ENCODE measurements at places on chromosomes 16 and 17. TPM values are rescaled to one million over a fixed set of nuclear protein-coding genes. Genes with fewer than 3 reads are reported as not detected.

GRCh38 chr16:26031286-26031685 lies 339.5 kb downstream of the HS3ST4 start:
- DNase-seq: no peak

GRCh38 chr16:57815987-57816745 lies 13.9 kb upstream of the KIFC3 start:
- peak; percentile 97 for DNase-seq

Gene ZNF750
- total RNA-seq: 3.0 TPM

GRCh38 chr17:28567604-28568003 lies 3.7 kb downstream of the PIGS start:
- DNase-seq: no peak

- DNase-seq: no peak
These were observed 49.0 kb downstream of the KANSL1 start for GRCh38 chr17:46144246-46144645.

DNA sequence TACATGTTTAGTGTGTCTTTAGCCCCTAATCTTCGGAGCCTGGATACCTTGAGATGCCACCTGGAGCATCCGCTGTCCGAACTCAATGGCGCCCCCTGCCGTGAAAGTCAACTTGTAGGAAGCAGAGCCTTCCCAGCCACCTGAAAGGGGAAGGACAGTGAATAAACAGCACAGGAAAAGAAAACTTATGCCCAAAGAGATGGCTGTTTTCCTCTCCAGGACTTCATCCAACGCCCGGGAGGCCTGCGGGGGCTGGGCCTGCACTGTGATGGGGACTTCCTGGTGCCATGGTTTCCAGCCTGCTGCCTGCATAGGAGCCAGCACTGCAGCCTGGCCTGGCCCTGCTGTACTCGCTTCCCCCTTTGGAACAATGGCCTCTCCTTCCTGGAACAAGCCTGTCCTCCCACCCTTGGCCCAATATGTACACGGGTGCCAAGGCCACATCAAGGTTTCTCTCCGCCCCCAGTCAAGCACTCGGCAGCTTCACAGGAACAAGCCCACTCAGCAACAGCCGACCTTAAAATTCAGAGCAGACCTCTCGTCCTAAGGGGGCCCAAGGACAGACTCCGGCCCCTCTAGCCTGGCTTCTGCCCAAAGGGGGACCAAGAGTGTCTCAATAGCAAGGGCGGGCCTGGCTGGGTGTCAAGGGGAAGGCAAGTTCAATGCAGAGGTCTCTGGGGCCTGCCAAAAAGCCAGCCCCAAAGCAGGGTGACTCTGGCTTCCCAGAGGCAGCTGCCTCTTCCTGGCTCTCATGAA lies 4.5 kb upstream of the UNC13D start:
- peak; percentile 71 for DNase-seq

- DNase-seq: peak; percentile 98
These were observed 62.9 kb downstream of the ADCY9 start for GRCh38 chr16:4053301-4053845.

DNA sequence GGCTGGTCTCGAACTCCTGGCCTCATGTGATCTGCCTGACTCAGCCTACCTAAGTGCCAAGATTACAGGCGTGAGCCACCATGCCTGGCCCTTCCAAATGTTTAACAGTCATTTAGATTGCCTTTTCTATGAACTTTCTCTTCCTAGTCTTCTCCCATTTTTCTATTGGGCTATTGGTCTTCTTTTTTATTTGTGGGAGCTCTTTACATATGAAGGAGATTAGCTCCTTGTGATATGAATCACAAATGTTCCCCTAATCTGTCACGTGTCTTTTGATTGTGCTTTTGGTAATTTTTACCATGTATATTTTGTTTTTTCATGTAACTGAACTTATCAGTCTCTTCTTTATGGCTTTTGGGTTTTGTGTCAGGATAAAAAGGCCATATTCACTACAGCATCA lies 11.9 kb downstream of the ADCY7 start:
- DNase-seq: no peak

DNA sequence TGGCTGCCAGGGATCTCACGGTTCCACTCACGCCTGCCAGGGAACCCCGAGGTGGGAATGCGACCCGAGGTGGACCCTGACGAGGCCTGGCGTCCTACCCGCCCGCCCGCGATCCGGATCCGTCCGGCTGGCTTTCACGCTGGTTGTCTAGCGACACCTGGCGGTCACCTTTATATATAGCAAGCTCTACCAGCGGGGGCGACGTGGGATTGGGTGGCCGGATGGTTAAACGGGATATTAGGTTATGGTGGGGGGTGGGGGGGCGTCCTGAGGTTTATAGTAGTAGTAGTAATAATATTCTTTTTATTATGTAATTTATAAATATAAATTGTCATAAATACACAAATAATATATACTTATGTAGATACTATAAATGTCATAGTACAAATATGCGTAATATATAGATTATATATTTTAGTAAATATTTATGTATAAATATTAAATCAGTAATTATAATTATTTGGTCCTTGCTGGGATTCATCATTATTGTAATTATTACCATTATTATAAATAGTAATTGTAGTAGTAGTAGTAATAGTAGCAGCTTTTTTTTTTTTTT lies 136.9 kb downstream of the KCNJ12 start:
- peak; percentile 74 for DNase-seq

GRCh38 chr17:27353033-27353460 lies 59.1 kb downstream of the WSB1 start:
- no peak for DNase-seq

Gene CCL4
- total RNA-seq: not detected

Gene MT3
- not detected for total RNA-seq

DNA sequence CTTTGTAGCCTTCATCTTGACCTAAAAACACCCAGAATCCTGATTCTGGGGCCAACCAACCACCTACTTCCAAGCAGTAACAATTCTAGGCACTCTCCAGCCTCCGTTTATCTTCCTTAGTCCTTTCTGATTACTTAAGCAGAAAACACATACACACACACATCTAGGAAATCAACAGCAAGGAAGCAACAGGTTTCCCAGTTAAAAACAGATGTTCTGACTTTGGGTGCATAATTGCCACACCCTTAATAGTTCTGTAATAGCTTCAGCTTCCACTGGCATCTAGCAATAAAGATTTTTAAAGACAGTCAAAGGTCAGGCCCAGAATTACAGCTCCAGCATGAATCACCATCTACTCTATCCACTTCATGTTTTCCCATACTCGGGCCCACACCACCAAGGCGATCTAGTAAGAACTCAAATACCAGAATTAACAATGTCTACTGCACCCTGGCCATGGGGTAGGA lies 2.6 kb downstream of the ARHGAP17 start:
- DNase-seq: no peak

GRCh38 chr17:17147821-17148220 lies 58.3 kb downstream of the PLD6 start:
- no peak for DNase-seq

Gene SLC12A3
- not detected for total RNA-seq

DNA sequence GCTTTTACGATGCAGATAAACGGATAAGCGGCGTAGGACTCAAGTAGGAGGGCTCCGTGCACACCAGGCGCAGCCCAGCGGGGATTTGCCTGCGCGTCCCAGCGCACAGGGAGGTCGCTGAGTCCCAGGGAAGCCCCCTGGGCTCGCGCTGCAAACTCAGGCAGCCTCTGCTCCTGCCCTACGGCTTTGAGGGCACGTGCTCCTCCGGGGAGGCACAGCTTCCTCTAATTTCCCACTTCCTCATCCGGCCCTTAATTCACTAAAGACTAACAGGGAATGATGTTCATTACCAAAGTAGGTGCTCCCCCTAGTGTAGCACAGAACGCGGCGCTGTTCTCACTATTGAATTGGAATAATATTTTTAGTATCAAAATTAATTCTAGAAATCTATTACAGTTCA lies 825.4 kb downstream of the KCNJ18 start:
- no peak for DNase-seq

DNA sequence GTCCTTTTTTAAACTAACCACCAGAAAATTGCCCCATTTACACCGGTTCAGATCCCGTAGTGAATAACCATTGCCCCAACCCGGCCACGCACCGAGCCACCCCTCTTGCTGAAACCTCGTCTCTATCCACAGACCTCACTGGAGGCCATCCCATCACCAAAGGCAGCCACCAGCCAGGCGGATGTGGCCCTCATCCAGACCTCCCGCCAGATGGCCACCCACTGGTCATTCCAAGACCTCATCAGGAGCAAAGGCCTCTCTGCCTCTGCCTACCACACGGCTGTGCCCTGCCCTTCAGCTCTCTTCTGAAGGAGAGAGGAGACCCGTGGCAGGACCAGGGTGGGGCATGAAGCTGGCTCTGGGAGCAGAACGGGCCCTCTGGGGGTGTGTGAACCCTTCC lies 38.2 kb upstream of the CDH5 start:
- DNase-seq: no peak

DNA sequence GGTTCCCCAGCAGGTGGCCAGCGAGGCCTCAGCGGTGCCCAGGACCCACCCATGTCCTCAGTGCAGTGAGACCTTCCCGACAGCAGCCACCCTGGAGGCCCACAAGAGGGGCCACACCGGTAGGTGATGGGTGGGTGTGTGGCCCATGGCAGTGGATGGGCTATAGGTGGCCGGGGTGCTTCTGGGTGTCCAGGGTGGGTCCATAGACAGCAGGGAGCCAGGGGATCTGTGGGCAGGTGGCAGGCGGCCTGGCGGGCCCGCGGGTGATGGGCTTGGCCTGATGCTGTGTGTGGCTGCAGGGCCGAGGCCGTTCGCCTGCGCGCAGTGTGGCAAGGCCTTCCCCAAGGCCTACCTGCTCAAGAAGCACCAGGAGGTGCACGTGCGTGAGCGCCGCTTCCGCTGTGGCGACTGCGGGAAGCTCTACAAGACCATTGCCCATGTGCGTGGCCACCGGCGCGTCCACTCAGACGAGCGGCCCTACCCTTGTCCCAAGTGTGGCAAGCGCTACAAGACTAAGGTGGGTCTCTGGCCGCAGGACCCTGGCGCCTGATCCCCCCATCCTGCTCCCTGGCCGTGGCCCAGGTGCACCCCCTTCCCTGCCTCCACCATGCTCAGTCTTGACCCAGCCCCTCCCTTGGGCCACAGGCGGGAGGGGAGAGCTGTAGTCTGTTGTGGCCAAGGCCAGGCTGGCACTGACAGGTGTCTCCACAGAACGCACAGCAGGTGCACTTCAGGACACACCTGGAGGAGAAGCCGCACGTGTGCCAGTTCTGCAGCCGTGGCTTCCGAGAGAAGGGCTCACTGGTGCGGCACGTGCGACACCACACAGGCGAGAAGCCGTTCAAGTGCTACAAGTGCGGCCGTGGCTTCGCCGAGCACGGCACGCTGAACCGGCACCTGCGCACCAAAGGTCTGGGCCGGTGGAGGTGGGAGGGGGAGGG lies 2.1 kb upstream of the DNASE1L2 start:
- DNase-seq: no peak

- DNase-seq: no peak
These were observed 2.8 kb upstream of the DNASE1 start for GRCh38 chr16:3651461-3652372.

Gene ACBD4
- total RNA-seq: 17.8 TPM

- DNase-seq: peak; percentile 21
These were observed 631 bp downstream of the TRAF7 start for GRCh38 chr16:2155977-2156848.

- no peak for DNase-seq
These were observed 9.1 kb downstream of the TIMP2 start for GRCh38 chr17:78915872-78916632.

Gene PRR11
- total RNA-seq: 0.89 TPM

DNA sequence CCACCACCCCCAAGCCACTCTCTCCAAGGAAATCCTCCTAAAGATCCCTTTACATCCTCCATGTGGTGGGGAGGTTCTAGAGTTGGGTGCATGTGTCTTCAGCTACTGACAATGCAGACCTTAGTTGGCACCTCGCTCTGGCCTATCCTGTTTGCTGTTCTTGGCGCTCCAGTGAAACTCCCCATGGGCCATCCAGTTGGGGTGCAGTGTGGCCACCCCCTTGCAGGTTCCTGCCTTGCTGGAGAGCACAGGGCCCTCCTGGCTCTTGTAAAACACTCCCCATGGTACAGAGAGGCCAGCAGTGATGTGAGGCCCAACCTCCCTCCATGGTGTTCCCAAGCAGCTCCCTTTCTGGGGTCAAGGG lies 22.7 kb upstream of the STH start:
- DNase-seq: no peak

DNA sequence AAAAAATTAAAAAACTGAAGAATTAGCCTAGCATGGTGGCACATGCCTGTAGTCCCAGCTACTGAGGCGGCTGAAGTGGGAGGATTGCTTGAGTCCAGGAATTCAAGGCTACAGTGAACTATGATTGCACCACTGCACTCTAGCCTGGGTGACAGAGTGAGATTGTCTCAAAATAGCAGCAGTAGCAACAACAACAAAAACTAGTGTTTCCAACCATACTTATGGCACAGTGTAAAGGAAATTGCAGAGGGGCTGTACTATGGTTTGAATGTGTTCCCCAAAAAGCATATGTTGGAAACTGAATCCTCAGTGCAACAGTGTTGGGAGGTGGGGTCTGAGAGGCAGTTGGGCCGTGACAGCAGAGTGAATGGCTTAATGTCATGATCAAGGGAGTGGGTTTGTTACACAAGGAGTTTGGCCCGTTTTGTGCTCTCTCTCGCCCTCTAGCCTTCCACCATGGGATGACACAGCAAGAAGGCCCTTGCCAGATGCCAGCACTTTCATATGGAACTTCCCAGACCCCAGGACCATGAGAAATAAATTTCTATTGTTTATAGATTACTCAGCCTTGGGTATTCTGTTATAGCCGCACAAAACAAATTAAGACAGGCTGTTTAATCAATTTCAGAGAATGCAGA lies 70.0 kb downstream of the PGS1 start:
- no peak for DNase-seq

GRCh38 chr16:9123871-9124270 lies 32.4 kb downstream of the HAPSTR1 start:
- DNase-seq: peak; percentile 25

- no peak for DNase-seq
These were observed 28.7 kb upstream of the MYOCD start for GRCh38 chr17:12637015-12637414.

Gene TEKT5
- not detected for total RNA-seq

- no peak for DNase-seq
These were observed 7.1 kb downstream of the TMEM114 start for GRCh38 chr16:8583199-8583598.

- no peak for DNase-seq
These were observed 270.1 kb downstream of the PHKB start for GRCh38 chr16:47731252-47731651.

Gene MSRB1
- total RNA-seq: 9.1 TPM

DNA sequence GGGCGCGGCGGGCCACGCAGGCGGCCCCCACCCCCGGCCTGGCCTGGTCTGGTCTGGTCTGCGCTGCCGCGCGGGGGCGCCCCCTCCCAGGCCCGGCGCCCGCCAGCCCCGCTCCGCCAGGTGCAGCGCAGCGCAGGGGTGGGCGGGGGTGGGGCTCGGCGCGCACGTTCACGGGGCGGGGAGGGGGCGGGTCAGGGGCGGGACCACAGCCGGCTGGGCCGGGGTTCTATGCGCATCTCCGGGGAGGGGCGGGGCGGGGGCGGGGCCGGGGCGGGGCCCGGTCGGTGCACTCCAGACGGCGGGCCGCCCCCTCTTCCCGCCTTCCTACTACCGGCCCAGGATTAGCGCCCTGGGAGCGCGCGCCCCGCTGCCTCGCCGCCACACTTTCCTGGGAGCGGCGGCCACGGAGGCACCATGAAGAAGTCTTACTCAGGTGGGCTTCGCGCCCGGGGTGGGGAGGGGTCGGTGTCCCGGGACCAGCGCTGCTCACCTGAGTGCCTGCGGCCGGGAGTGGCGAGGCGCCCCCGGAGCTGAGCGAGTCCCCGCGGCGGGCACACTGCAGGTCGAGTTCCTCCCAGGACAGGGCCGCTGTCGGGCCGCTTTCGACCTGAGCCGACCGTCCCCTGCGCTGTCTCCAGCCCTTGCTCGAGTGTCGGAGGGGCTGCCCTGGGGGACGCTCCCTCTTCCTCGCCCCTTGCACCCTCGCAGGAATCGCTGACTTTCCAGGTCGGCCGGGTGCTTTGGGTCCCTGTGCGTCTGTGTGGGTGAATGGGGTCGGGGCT lies 140.5 kb downstream of the SEC14L1 start:
- peak; percentile 69 for DNase-seq

Gene CD300H
- not detected for total RNA-seq
